T-helper 17 cell (primary cell): ENCODE measurements at places on chromosomes 12 and 14.

- H3K4me3 ChIP-seq, result no peak overlapping the region
- no peak for DNase-seq
- no peaks in the 10 kb centered on the region for H3K27me3 ChIP-seq
- no peaks in the 10 kb centered on the region for H3K4me1 ChIP-seq
- no peaks in the 10 kb centered on the region for H3K36me3 ChIP-seq
- H3K27ac ChIP-seq, result no peak overlapping the region
Observed at GRCh38 chr14:86364634-86365033, 834.7 kb downstream of the FLRT2 start.

- peaks cover 18% of the 10 kb centered on the region for H3K4me1 ChIP-seq
- peak; percentile 67 for DNase-seq
- H3K27me3 ChIP-seq, result no peaks in the 10 kb centered on the region
- peaks cover 10% of the 10 kb centered on the region for H3K36me3 ChIP-seq
Observed at GRCh38 chr12:49188201-49188915, 522 bp downstream of the TUBA1A start.

GRCh38 chr14:100532906-100533655, 54.1 kb downstream of the BEGAIN start:
- H3K4me1 ChIP-seq, result no peaks in the 10 kb centered on the region
- H3K27ac ChIP-seq, result no peak overlapping the region
- no peak overlapping the region for H3K4me3 ChIP-seq
- no peaks in the 10 kb centered on the region for H3K36me3 ChIP-seq
- no peaks in the 10 kb centered on the region for H3K27me3 ChIP-seq

- peaks cover 7% of the 10 kb centered on the region for H3K27me3 ChIP-seq
- H3K36me3 ChIP-seq, result no peaks in the 10 kb centered on the region
- no peak for DNase-seq
- no peak overlapping the region for H3K4me3 ChIP-seq
- no peak overlapping the region for H3K27ac ChIP-seq
Observed at GRCh38 chr14:75340921-75341320, 62.3 kb downstream of the FOS start.

DNA sequence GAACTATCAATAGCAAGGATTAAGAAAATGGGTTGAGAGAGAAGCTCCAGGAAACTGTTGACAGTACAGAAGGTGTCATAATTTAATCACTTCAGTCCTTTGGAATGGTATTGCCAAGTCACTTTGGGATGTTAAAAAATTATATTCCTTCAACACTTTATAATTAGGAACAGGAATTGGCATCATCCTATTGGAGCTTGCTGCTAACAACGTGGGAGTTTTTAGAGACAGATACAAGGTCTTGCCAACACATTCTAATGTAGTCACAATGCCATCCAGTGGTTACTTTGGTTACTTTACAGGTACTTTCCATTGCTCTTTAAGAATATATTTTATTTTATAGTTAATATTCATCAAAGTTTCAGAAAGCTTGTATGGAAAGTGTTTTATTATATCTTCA, 310.1 kb downstream of the SYT1 start:
- H3K36me3 ChIP-seq, result no peaks in the 10 kb centered on the region
- H3K27ac ChIP-seq, result no peak overlapping the region
- no peaks in the 10 kb centered on the region for H3K27me3 ChIP-seq
- no peak overlapping the region for H3K4me3 ChIP-seq
- no peak for DNase-seq
- no peaks in the 10 kb centered on the region for H3K4me1 ChIP-seq
